ENCODE measurements at places on chromosomes 5 and 9.
A peak's percentile ranks its signal among the peaks of the same experiment; 100 is the strongest.

DNA sequence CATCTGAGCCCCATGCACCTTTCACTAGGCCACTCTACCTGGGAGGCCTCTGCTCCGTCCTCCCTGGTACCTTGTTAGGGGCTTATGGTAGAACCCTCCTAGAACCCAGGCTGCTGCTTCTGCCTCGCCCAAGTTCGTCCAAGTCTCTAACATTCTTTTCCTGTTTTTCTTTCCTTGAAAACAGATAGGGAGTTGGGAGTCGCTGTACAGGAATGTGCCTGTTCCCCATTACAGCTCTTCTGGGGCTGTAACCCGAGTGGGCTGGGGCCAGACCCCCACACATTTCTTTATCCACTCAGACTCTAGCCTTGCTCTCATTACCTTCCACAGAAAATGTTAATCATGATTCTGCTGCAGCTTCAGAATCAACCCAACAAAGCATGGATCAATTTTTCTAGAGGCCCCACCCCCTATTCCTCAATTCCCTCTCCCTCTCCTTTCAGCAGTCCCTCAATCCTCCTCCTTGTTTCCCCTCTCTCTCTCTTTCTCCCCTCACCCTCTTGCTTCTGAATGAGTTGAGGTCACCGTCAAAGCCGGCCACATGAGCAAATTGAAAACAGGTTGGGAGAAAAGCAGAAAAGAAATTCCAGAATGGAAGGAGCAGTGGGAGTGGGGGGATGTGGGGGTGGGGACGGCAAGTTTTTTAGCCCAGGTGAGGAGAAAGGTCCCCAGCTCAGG is 193.8 kb upstream of the TRIM32 start:
- no peak for DNase-seq

GRCh38 chr5:135642488-135642870 is 63.7 kb upstream of the CXCL14 start:
- DNase-seq: no peak

DNA sequence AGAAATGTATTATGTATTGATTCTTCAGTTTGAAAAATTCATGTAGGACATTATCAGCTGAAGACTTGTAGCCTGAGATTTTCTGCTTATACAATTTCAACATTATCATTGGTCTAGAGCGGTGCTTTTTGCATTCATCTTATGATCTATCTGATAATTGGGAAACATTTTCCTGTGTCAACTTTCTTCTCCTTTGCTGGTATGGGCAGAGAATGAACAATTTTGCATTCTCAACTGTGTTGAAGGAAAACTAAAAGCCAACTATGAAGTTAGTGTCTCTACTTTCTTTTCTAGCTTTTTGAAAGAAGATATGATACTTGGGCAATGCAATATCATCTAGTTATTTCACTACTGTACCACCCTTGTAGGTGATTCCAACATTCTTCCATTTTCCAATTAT is 10.3 kb downstream of the ZFR start:
- no peak for DNase-seq

DNA sequence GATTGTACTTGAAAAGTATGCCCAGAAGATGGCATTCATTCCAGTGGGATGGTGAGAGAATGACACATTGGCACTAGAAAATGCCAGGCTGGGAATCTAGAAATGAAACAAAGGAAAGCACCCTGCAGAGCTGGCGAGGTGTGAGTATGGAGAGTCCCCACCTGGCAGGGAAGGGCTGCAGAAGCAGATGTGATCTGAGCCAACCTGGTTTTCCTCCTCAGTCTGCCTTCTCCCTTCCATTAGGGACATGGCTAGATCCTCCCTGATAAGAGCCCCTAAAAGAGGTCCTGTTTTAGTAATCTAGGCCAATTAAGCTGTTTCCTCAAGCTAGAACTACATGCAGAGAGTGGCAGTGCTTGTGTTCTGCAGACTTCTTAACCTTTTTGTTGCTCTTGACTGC is 24.7 kb upstream of the TNFSF15 start:
- no peak for DNase-seq

DNA sequence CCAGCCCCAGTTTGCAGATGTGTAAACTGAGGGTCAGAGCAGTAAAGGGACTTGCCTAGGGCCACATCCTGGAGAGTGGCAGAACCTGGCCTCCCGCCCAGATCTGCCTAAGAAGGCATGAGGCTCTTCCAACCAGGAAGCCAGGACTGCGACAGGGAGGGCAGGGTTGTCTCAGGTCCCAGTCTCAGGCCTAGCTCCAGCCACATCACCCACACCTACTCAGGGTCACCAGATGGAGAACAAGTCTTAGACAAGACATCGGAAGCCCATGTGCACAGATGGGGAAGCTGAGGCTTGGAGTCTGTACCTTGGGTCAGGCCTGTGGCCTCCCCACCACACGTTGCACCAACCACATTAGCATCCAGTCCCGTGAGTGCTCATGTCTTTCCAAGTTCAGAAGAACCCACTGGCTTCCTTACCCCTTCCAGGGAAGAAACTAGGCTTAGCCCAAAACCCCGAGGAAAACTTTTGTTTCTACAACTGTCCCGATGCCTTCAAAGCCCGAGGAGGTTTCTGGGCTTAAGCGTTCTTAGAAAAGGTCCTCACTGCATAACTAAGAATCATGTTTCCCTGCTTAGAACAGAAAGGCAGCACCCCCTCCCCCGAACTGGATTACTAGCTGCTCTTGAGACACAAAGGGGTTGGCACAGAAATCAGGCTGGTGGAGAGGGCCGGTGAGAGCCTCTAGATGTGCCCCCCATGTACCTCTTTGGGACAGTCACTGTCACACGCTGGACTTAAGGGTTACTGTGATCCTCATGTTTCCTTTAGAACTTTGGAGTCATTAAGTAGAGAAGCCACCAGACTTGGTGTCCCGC is 2.2 kb downstream of the FAM78A start:
- no peak for DNase-seq

- no peak for DNase-seq
Observed at GRCh38 chr5:23164971-23165370, 311.8 kb upstream of the CDH12 start.

DNA sequence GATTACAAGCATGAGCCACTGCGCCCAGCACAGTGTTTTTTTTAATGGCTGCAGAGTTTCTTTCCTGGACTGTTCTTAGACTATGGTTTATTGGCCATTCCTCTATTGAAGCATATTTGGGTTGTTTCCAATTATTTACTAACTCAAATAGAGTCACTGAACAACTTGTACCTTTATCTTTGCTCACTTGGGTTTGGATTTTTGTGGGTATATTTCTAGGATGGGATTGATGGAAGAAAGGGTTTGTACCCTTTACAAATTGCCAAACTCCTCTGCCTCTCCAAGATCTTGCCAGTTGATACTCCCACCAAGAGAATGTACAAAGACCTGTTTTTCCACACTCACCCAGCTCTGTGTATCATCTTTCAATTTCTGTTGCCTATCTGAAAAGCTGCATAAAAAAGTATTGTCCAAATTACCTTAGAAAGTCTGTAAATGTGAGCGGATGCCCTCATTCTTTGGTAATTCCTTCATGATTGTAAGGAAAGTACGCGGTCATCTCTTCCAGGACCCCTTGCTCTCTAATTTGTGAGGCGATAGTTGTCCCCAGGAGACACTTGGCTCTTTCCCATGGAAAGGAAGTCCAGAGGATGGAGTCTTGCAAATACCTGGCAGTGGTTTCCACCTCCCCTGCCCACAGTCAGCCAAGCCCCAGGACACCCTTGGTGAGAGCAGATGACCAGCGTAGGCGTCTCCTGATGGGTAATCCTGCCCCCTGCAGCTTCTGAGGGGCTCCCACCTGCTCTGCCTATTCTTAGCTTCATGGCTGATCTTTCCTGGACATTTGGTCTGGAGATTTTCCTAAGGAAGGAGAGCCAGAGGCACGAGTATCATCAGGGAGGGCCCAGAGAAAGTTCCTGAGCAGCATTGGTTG is 33.0 kb downstream of the ARHGEF37 start:
- no peak for DNase-seq

DNA sequence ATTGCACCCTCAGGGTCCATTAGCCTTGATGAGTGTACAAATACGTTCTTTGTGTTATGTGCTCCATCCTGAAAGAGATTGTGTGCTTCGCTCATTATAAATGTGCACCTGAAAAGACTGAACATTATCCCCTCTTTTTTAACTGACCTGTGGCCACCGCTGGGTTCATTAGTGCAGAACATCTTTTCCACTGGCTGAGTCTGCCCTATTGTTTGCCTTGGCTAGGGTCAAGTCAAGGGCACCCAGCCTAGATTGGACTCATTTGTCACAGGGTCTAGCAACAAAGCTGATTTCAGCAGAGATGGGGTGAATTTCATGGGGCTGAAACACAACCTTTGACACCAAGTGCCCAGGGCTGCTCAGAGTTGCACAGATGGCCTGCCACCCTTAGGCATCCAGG is 764.1 kb upstream of the ARRDC3 start:
- no peak for DNase-seq

- DNase-seq: no peak
Observed at GRCh38 chr5:67746103-67746502, 469.5 kb upstream of the PIK3R1 start.

DNA sequence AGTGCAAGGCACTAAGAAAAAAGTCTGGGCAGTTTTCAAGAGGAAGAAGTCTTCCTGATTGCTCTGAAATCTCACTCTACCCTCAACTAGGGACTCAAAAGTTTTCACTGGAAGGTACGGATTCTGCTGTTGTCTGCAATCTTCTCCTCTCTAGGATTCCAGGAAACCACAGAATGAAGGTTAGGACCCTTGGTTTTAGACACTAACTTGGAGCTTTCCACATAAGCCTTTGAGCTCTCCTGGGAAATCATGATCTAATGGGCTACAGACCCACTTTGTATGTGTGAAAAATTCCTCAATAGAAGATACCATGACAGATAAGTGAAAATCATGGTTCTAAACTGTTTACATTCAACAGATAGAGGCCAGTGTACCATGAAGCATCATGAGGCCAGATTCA is 265.1 kb downstream of the PSAT1 start:
- DNase-seq: no peak

- no peak for DNase-seq
Observed at GRCh38 chr5:93573354-93574351, 7.4 kb downstream of the NR2F1-AS1 start.

GRCh38 chr5:115271295-115272050 is 8.8 kb upstream of the PGGT1B start:
- no peak for DNase-seq

GRCh38 chr9:125176636-125177035 is 13.0 kb downstream of the PPP6C start:
- no peak for DNase-seq

DNA sequence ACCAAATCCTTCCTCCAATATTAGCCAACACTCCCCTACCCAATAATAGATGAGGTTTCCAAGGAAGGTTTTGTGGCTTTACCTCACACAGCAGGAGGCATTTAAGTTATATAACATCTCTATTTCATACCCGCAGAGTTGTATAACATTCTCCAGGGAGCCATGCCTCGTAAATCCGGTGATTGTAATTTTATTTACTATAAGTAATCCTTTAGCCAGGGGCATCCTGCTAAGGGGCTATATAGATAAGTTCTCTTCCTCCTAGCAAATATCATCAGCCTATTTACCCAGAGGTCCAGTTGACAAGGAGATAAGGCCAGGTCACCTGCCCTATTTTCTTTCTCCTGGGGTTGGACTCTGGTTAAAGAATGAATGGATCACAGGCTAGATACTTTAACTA is 2051.0 kb downstream of the EFNA5 start:
- no peak for DNase-seq

GRCh38 chr9:89924611-89925010 is 319.8 kb downstream of the GADD45G start:
- DNase-seq: no peak

DNA sequence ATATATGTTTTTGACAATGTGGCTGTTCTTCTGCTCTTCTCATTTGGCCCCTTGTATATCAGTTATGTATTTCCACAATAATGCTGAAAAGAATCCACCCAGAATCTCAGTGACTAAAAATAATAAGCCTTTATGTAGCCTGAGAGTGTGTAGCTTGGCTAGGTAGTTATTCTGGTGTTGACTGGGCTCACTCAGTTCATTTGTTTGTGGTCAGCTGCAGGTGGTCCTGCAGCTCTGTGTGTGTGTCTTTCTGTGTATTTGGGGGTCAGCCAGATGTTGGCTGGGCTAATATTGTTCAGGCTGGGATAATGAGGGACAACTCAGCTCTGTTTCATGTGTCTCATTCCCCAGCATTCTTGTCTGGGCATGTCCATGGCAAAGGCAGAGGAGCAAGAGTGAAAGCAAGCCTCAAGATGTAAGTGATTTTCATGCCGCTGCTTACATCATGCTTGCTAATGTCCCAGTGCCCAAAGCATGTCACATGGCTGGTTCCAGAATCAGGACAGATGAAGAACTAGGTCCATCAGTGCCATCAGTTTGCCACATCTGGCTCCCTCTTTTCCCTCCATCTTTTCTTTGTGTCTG is 162.8 kb downstream of the KCTD16 start:
- DNase-seq: no peak

DNA sequence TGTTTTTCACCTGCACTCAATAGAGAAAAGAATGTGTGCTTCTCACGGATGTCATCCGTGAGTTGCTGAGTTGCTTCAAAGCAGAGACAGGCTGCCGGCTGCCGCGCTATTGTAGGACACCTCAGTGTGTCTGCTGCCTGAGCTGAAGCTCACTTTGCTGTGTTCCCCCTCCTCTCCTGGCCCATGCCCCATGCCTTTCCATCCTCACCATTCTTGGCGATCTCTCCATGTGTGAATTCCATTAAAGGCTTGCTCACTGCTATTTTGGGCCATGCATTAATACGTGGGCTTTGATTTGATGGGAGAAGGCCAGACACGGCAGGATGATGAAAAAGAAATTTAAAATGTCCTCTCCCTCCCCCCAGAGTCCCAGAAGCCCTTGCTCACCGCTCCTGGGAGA is 14.5 kb downstream of the ADAM19 start:
- DNase-seq: no peak

- DNase-seq: no peak
Observed at GRCh38 chr5:124706729-124707361, 39.6 kb downstream of the ZNF608 start.

DNA sequence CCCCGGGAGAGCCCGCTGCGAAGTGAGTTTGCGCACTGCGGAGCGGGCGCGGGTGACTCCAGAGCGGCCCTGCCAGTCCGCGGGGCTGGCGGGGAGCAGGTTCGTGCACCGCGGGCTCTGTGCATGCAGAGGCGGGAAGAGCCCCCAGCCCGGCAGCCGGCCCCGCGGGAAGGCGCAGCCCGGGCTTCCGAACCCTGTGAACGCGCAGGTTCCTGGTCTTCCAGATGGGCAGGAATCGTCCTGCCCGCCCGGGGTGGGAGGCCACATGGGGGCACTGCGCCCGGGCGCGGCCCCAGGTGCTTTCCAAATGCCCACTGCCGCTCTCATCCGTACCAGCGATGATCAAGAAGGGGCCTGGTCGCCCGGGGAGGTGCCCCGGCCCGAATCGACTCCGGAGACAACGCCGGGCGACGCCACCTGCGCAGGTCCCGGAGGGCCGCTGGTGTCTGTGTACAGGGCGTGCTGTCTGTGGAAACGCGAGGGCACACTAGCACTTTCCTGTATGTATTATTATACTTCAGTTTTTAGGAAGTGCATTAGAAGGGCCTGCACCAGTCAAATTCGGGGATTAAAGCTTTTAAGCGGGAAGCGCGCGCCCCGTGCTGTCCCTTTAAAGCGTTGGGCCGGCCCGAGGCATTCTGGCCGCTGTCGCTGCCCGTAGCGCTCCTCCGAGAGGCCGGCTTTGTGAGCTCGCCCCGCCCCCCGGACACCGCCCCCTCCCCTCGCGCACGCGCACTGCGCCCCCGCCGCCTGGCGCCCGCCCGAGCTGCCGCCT is at the start of gene WDR5:
TSS of gene WDR5 (plus strand) at position 740 of the 775 bp plus-strand sequence. CDS start 3,796 bp downstream, outside the sequence.
- DNase-seq: peak; percentile 88
